ENCODE measurements at places on chromosomes 1 and 21.

- no peak for DNase-seq
Measured at GRCh38 chr1:207647671-207648333, 2.9 kb downstream of the CR1L start.

DNA sequence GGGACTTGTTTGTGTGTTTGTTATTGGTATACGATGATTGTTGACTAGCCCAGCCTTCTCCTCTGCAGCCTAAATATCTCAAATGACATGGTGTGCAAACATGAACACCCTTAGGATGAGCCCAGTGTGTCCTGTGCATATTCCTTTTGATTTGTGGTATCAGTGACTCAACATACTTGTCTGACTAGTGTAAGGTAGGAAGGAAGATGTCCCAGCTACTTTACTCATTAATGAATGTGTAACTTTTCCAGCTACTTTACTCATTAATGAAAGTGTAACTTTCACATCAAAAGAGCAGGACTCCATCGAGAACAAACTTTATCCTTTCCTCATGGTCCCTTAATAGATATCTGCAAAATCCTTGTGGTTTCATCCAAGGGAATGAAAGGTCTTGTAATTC, 2.7 kb upstream of the ZNF692 start:
- no peak for DNase-seq

DNA sequence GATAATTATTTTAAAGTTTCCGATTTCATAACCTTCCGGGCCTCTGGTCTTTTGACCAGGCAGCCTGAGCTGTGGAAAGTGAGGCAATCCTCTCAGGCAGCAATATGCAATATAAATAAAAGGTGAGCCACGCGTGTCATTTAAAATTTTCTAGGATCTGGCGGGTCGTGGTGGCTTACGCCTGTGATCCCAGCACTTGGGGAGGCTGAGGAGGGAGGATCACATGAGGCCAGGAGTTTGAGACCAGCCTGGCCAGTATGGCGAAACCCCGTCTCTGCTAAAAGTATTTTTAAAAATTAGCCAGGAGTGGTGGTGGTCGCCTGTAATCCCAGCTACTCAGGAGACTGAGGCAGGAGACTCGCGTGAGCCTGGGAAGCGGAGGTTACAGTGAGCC, 546 bp upstream of the ZNF695 start:
- DNase-seq = no peak

DNA sequence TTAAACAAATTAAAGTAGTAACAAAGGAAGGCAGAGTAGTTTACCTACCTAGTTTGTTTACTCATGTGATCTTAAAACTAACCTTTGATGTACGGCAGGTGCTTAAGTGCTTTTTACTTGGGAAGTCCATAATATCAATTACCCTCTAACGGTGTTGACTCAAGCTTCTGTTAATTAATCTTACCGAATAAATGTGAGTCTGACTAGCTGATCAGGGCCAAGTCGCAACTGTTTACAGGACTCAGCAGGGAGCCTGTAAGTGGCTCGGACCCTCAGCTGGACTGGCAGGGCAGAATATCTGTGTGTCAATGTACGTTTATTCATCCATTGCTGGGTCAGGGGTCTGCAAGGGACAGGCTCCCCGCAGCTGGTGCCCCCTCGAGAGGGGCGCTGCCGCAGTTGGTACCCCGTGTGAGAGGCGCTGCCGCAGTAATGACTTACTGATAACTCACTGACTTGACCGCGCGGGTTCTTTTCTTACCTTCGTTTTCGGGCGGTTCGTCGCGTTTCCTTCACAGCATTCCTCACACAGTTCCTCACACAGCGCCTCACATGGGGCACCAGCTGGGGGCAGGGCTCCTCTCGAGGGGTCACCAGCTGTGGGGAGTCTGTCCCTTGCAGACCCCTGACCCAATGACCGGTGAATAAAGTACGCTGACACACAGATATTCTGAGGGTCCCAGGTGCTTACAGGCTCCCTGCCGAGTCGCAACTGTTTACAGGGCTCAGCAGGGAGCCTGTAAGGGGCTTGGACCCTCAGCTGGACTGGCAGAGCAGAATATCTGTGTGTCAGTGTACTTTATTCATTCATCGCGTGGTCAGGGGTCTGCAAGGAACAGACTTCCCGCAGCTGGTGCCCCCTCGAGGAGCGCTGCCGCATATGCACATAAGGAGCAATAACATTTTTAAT, 3.0 kb downstream of the FMO1 start:
- no peak for DNase-seq

- DNase-seq = no peak
Measured at GRCh38 chr1:79811173-79811572, 804.6 kb upstream of the ADGRL4 start.

GRCh38 chr1:223225481-223225880, 82.4 kb upstream of the TLR5 start:
- DNase-seq = no peak

GRCh38 chr1:170355267-170355801, 176.6 kb upstream of the GORAB start:
- DNase-seq = no peak

- no peak for DNase-seq
Measured at GRCh38 chr1:163144418-163144817, 58.3 kb downstream of the RGS5 start.

GRCh38 chr21:42614811-42615351, 38.5 kb upstream of the PDE9A start:
- DNase-seq = peak; percentile 20

- DNase-seq = no peak
Measured at GRCh38 chr1:241513378-241513777, 6.2 kb downstream of the FH start.

GRCh38 chr1:1020000-1020404, at the start of gene AGRN:
AGRN (plus strand) TSS chr1:1020120; CDS start chr1:1020173, 53 bp downstream.
- no peak for DNase-seq

- no peak for DNase-seq
Measured at GRCh38 chr1:78726686-78727085, 77.1 kb downstream of the IFI44 start.

- DNase-seq = no peak
Measured at GRCh38 chr1:245771511-245772281, 616.9 kb downstream of the KIF26B start.

DNA sequence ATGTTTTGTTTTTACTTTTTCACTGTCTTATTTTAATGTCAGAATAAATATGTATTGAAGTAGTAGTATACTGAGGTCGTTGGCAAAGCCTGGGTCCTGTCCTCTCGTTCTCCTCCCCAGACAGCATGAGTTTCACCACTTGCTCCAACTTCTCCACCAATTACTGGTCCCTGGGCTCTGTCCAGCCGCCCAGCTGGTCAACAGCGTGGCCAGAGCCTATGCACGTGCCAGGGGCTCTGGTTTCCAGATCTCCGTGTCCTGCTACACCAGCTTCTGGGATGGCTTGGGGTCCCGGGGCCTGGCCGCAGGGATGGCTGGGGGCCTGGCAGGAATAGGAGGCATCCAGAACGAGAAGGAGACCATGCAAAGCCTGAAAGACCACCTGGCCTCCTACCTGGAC, 19.3 kb downstream of the PTPN14 start:
- DNase-seq = no peak

- no peak for DNase-seq
Measured at GRCh38 chr1:98323906-98324358, 337.6 kb upstream of the SNX7 start.

- peak; percentile 10 for DNase-seq
Measured at GRCh38 chr1:211469938-211470529, 21.9 kb downstream of the RD3 start.

DNA sequence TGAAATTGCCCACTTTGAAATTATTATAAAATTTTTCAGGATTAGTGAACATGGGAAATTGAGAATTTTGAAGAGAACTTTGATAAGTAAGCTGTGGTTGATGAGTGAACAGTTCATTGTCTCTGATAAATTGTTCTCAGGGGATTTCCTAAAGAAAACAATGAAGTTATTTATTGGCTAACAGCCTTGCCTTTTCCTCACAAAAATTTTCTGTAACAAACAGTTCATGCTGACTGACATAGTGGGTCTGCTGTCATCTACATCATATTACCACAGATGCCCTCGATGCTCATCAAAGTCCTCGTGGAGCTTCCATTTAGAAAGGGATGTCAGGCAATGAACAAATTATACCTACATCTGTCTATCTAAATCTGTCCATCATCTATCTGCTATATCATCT, 113.4 kb downstream of the PTBP2 start:
- DNase-seq = no peak

DNA sequence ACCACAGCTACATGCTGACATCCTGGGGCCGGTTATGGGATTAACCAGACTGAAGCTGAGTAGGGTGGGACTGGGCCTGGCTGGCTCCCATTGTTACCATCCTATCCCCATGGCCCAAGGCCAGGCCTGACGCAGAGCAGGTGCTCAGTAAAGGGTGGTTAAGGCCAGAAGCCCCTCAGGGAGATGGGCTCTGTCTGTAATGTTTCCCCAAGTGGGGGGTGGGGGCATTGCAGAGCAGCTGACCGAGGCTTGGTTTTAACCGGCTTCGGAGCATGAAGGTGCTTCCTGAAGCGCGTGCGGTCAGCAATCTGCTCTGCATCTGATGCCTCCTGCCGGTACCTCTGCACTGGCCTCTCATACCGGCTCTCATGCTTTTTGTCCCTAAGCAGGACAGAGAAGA, 83.4 kb upstream of the ACTL8 start:
- DNase-seq = no peak

- DNase-seq = peak; percentile 4
Measured at GRCh38 chr1:154607106-154607608, 829 bp downstream of the ADAR start.

GRCh38 chr21:35563885-35564451, 496.4 kb downstream of the SETD4 start:
- no peak for DNase-seq

DNA sequence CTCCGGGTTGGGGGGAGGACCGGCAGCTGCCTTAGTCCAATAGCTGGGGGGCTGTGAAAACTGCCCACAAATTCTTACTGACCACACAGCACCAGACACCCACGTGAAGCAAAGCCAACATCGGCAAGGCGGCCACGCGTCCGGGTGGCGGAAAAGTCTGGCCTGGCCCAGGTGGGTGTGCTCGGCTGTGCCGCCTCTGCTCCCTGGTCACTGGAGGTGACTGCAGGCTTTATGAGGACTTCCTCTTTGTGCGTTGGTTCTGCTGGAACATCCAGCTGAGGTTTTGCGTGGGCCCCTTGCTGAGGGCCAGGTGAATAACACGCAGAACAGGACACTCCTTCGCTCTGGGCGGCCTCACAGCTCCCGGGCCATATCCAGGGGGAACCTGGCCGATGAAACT, 35.4 kb downstream of the FAAP20 start:
- no peak for DNase-seq

DNA sequence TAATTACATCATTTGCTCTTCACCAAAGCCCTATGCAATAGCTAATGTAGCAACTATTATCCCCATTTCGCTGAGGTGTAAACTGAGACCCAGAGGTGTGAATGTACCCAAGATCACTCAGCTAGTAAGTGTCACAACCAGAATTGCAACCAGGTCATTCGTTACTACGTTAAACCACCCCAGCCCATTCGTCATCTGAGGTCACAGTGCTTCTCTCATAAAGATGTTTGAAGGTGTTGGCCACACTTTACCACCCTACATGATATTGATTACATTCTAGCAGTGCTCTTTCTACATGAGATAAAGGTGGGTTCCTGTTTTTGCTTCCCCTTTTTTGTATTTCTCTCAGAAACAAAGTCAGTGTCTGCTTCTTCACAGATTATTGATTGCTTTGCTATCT, 195.3 kb downstream of the ZBTB18 start:
- no peak for DNase-seq

DNA sequence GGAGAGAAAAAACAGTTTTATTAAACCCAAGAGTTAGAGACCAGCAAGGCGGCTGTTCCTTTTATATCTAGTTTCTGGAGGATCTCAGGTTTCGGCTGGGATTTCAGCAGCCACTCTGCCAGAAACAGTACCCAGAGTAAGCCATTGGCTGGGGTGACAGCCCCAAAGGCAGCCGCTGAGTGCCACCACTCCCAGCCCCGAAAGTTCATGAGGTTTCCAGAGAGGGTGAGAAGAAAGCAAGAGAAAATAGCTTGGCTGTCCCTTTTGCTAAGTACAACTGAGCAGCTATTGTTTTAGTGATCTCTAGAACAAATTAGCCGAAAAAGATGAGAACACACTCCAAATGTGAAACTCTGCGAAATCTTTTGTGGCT, 1.2 kb downstream of the SH3BGR start:
- no peak for DNase-seq

GRCh38 chr1:197736685-197737084, 38.6 kb downstream of the DENND1B start:
- no peak for DNase-seq

- DNase-seq = no peak
Measured at GRCh38 chr1:14666962-14667650, 68.6 kb downstream of the KAZN start.

- no peak for DNase-seq
Measured at GRCh38 chr21:43376478-43376882, 50.5 kb downstream of the SIK1 start.

DNA sequence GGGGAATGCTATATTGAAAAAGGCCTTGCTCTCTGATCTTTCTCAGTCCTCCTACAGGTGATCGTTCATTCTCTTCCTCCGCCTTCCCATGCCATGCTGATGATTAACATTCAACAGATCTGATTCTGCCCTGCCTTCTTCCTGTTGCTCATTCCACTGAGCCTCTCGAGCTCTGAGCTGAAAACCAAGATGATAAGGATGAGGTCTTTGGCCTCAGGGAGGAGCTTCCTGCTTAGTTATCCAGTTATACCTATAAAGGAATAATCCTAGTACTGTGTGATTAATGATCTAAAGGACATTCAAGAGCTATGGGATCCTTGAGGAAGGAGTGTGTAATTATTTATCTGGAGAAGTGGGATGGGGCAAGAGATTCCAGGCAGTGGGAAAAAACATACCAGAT, 25.2 kb upstream of the MAP3K7CL start:
- no peak for DNase-seq
